A549 treated with GW870086 at 1 μM for 4 hours (cell line): ENCODE measurements at places on chromosomes 1 and 21. TPM values are rescaled to one million over a fixed set of nuclear protein-coding genes. Genes with fewer than 3 reads are reported as not detected.

HNRNPU gene
- 313 to 395 TPM (median 344 TPM) in 5 replicates for total RNA-seq

HORMAD1 gene
- 6.2 to 10.6 TPM (median 9.7 TPM) in 5 replicates for total RNA-seq

KRTAP13-2 gene
- not detected in 5 replicates for total RNA-seq

CBR3 gene
- total RNA-seq, result 10.2 to 12.7 TPM (median 12.1 TPM) in 5 replicates

VPS13D gene
- total RNA-seq, result 6.4 to 6.9 TPM (median 6.7 TPM) in 5 replicates

LCA5L gene
- 0.89 to 1.6 TPM (median 1.3 TPM) in 5 replicates for total RNA-seq

PCP4L1 gene
- 0.10 to 0.11 TPM in 2 of 5 replicates, not detected in the others for total RNA-seq

RGS18 gene
- not detected in 5 replicates for total RNA-seq

SPRR3 gene
- not detected in 5 replicates for total RNA-seq

SH3BGR gene
- total RNA-seq, result 0.46 to 1.3 TPM (median 0.60 TPM) in 5 replicates

RAB3B gene
- 4.8 to 8.5 TPM (median 6.8 TPM) in 5 replicates for total RNA-seq

AKR1A1 gene
- 68.9 to 80.7 TPM (median 80.2 TPM) in 5 replicates for total RNA-seq

SPOCD1 gene
- 3.7 to 6.4 TPM (median 4.4 TPM) in 5 replicates for total RNA-seq

LCE3D gene
- 1.6 to 2.7 TPM (median 2.4 TPM) in 5 replicates for total RNA-seq

AMY2A gene
- total RNA-seq, result not detected in 5 replicates

LCE3E gene
- 0.51 TPM in 1 of 5 replicates, not detected in the others for total RNA-seq

HOOK1 gene
- 0.09 to 0.38 TPM (median 0.22 TPM) in 5 replicates for total RNA-seq

SDF4 gene
- 108 to 134 TPM (median 126 TPM) in 5 replicates for total RNA-seq

HSD3B2 gene
- total RNA-seq, result not detected in 5 replicates

LCE1A gene
- not detected in 5 replicates for total RNA-seq

UHMK1 gene
- total RNA-seq, result 12.6 to 24.0 TPM (median 19.2 TPM) in 5 replicates

BTBD19 gene
- total RNA-seq, result 1.8 to 3.9 TPM (median 2.7 TPM) in 5 replicates

GPX7 gene
- not detected in 5 replicates for total RNA-seq

GPR3 gene
- total RNA-seq, result 0.85 to 2.1 TPM (median 1.9 TPM) in 5 replicates

PRAMEF8 gene
- total RNA-seq, result 0.07 TPM in 1 of 5 replicates, not detected in the others

KLHL21 gene
- total RNA-seq, result 16.1 to 27.2 TPM (median 22.0 TPM) in 5 replicates

FAM89A gene
- total RNA-seq, result 12.7 to 18.7 TPM (median 16.9 TPM) in 5 replicates

SYT14 gene
- total RNA-seq, result 0.05 to 0.13 TPM (median 0.05 TPM) in 4 of 5 replicates, not detected in the other

BCL2L15 gene
- total RNA-seq, result 0.19 to 1.7 TPM (median 0.75 TPM) in 5 replicates

EPB41 gene
- total RNA-seq, result 3.4 to 4.4 TPM (median 3.9 TPM) in 5 replicates

EPS8L3 gene
- 0.47 to 1.6 TPM (median 0.85 TPM) in 5 replicates for total RNA-seq

CDA gene
- total RNA-seq, result 32.0 to 43.5 TPM (median 33.4 TPM) in 5 replicates

PLPPR4 gene
- not detected in 5 replicates for total RNA-seq

SYDE2 gene
- total RNA-seq, result 0.61 to 1.1 TPM (median 0.91 TPM) in 5 replicates

SPRR2E gene
- total RNA-seq, result not detected in 5 replicates

AMY1A gene
- not detected in 5 replicates for total RNA-seq

AADACL3 gene
- not detected in 5 replicates for total RNA-seq

KLHDC7A gene
- 1.1 to 1.9 TPM (median 1.3 TPM) in 5 replicates for total RNA-seq

G0S2 gene
- 3.0 to 4.7 TPM (median 3.4 TPM) in 5 replicates for total RNA-seq

TMCO4 gene
- total RNA-seq, result 5.3 to 8.1 TPM (median 7.2 TPM) in 5 replicates

SLAMF6 gene
- total RNA-seq, result not detected in 5 replicates

DYRK3 gene
- total RNA-seq, result 8.1 to 10.7 TPM (median 9.7 TPM) in 5 replicates

GRIK1 gene
- not detected in 5 replicates for total RNA-seq

OR14K1 gene
- total RNA-seq, result not detected in 5 replicates

LAX1 gene
- total RNA-seq, result not detected in 5 replicates

METTL13 gene
- total RNA-seq, result 38.4 to 45.9 TPM (median 45.1 TPM) in 5 replicates

CSMD2 gene
- total RNA-seq, result not detected in 5 replicates

GBP6 gene
- not detected in 5 replicates for total RNA-seq

ANXA9 gene
- total RNA-seq, result 0.71 to 1.3 TPM (median 0.99 TPM) in 5 replicates

EXO1 gene
- total RNA-seq, result 18.5 to 26.1 TPM (median 24.6 TPM) in 5 replicates

BSND gene
- not detected in 5 replicates for total RNA-seq
